ENCODE measurements at places on chromosomes 3 and 15.

- no peak for DNase-seq
Observed at GRCh38 chr15:86165265-86166211, 85.9 kb downstream of the AGBL1 start.

DNA sequence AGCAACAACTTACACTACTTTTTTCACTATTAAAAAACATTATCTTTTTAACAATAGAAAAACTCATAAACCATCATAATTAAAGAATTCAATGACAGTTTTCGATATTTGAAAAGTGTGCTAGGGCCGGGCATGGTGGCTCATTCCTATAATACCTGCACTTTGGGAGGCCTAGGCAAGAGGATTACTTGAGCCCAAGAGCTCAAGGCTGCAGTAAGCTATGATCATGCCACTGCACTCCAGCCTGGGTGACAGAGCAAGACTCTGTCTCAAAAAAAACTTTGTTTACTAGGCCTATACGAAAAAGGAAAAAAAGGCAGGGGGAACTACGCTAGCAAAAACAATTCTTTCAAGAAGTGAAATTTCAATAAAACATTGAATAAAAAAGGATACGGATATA, 28.1 kb downstream of the AVEN start:
- DNase-seq = no peak

- no peak for DNase-seq
Observed at GRCh38 chr3:101279162-101279561, 41.2 kb downstream of the IMPG2 start.

GRCh38 chr3:15289661-15290060, 42.7 kb downstream of the SH3BP5 start:
- no peak for DNase-seq

- DNase-seq = no peak
Observed at GRCh38 chr15:73323956-73324355, 44.8 kb downstream of the HCN4 start.

DNA sequence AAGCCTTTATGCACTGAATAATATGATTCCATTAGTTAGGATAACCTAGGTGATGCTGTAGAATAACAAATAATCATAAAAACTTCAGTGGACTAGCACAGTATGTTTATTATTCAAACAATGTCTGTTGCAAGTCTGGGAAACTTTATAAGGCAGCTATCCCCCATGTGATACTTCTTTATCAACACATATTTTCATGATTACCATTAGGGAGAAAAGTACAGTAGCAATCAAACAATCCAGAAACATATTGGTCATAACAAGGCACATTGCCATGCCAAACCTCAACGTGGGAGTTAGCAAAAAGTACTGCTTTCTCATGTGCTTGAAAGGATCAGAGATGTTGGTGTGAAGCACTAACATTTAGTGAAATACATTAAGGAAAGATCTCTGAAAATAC, 35.5 kb downstream of the EOMES start:
- no peak for DNase-seq

DNA sequence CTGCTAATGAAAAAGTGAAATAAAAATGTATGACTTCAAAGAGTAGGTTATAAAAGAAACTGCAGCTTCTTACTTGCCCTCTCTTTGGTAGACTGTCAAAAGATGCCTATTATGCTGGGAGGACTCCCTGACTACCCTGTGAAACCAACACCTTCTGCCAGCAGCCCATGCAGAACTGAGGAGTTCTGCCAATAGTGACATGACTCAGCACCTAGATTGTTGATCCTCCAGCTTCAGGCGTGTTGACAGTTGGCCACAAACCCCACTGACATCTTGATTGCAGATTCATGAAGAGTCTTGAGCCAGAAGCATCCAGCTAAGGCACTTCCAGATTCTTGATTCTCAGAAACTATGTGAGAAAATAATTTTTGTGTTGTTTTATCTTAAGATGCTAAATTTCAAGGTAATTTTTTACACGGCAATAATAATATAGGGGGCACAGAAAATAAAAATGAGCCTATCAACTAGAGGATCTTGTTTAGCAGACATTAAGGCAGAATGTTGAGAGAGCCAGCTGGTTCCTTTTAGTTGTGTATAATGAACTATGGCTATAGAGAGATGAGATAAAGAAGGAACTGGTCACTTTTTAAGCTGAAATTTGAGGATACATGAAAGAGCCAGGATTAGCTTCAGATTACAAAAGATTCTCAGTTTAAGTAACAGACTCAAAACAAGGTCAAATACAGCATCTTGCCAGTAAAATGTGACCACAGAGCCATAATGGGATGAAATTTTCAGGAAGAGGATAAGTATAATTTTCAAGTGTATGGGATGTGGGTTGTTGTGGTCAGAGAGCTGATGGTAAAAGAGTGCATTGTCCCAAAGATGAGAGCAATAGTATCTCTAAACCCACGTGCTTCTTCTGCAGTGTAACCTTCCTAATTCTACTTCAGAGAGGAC, 588.7 kb upstream of the CBLB start:
- no peak for DNase-seq
